Cortex of kidney (tissue), 1 donor: ENCODE measurements at places on chromosomes 7 and 10.

DNA sequence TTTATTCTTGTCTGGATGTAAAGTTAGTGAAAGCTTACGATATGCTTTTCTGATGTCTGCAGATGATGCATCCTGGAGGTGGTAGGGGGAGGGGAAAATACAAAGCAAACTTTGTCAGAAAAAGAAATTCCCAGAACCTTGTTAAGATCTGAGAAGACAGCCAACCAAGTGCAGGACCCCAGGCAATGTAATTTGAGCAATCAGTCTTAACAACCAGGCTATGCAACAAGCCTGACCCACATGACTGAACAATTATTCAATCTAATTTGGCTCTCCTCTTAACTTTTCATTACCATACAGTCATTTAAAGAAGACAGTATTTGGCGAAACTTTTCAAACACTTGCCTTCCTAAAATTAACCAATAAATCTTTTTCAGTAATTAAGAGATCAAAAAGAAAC lies 74.5 kb downstream of the DNAJC1 start:
- DNase-seq, result no peak

- no peak for DNase-seq
Measured at GRCh38 chr7:138838166-138838565, 40.2 kb upstream of the ATP6V0A4 start.

DNA sequence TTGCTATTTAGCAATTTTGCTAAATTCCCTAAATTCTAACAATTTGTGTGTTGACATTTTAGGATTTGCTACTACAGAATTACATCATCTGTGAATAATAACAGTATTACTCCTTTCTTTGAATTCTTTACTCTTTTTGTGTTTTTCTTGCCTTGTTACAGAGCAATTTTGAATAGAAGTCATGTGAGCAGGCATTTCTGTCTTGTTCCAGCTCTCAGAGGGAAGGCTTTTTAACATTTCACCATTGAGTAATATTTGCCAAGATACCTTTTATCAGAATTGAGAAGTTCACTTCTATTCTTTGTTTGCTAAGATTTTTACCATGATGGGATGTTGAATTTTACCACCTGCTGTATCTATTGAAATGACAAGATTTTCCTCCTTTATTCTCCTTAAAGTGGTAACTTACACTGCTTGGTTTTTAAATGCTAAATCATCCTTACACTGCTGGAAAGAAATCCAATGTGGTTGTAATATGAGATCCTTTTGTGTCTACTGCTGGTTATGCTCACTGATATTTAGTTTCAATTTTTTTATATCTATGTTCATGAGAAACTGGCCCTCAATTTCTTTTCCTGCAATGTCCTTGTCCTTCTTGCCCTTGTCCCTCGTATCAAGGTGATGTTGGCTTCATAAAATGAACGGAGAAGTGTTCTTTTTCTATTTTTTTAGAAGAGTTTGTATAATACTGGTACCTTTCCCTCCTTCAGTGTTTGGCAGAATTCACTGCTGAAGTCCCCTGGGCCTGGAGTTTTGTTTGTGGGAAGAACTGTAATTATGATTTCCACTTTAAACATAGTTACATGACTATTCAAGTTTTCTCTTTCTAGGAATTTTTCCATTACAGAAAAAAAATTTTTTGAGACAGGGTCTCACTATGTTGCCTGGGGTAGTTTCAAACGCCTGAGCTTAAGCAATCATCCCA lies 50.3 kb upstream of the ATP6V0A4 start:
- DNase-seq, result no peak

DNA sequence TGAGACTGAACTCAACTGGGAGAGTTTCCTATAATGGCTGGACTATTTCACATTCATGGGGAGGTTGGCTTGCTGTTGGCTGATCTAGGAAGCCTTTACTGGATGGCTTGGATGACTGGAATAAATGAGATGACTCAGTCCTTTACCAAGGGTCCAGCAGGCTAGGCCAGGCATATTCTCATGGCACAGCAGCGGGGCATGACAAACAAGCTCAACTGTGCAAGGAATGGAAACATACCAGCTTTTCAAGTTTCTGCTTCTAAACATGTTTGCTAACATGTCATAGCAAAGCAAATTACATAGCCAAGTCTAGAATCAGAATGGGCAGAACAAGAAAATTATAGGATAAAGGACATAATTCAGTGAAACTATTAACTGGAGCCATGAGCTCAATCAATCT lies 46.8 kb upstream of the CRTAC1 start:
- DNase-seq, result no peak

- no peak for DNase-seq
Measured at GRCh38 chr7:156791241-156791640, 101.7 kb downstream of the LMBR1 start.

- no peak for DNase-seq
Measured at GRCh38 chr10:122029499-122030199, 40.7 kb downstream of the TACC2 start.

DNA sequence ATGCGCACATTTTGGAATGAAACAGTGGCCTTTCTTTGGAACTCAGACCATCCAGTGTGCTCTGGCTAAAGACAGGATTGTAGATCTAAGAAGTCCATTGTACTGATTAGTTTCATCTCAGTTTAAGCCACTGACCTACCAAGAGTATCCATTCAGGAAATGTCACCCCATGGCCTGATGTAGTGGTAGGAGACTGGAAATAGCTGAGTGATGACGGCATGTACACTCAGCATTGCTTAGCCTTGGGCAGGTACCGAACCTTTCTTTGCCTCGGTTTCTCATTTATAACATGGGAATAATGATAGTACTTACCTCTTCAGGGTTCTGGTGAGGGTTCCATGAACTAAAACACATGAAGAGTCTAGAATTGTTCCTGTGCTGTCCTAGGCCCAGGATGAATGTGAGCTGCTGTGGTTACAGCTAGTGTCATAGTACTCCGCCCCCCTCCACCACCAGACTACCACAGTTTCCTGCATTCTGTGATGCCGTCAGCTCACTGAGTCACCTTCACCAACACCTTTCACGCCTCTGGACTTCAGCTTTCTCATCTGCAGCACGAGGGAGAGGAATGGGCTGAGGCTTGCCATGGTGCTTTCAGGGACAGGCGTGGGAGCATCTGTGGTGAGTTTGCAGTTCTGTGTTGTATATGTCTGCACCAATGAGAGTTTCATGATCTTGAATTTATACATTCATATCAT lies 484.0 kb upstream of the GALNT17 start:
- DNase-seq, result no peak

- DNase-seq, result no peak
Measured at GRCh38 chr7:35900651-35901050, 99.8 kb downstream of the SEPTIN7 start.

DNA sequence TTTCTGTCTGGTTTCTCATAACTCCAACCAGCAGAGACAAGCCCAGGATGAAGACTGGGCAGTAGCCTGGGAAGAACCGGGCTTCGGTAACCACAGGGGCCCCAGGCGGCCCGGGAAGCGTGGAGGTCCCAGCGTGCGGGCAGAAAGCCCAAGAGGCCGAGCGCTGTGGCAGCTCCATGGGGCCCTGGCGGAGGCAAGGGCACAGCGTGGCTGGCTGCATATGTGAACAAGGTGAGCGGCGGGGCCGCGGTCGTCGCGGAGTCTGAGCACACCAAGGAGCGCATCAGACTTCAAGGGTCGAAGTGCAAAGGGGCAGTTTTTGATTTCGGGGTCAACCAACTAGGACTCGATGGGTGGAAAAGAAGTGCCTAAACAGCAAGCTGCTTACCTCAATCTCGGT lies 45.9 kb downstream of the AKR1D1 start:
- no peak for DNase-seq

GRCh38 chr10:16360425-16360824 lies 76.4 kb upstream of the PTER start:
- no peak for DNase-seq

- DNase-seq, result no peak
Measured at GRCh38 chr7:8190119-8190895, 71.7 kb downstream of the ICA1 start.

DNA sequence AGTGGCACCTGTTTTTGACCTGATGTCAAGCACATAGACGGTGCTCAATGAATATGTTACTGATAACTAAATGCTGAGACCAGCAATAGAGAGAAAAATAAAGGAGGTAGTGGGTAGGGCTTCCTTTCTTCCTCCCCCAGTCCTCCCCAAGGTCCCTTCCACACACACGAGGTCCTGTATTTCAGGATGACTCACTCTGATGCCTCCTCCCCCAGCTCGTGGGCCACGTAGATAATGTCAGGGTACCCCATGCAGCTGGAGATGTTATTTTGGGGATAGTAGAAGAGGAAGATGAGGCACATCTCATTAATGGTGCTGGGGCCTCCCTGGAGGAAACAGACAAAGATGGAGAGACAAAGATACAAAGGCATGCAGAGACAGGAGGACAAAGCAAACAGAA lies 17.3 kb downstream of the PRSS58 start:
- no peak for DNase-seq

DNA sequence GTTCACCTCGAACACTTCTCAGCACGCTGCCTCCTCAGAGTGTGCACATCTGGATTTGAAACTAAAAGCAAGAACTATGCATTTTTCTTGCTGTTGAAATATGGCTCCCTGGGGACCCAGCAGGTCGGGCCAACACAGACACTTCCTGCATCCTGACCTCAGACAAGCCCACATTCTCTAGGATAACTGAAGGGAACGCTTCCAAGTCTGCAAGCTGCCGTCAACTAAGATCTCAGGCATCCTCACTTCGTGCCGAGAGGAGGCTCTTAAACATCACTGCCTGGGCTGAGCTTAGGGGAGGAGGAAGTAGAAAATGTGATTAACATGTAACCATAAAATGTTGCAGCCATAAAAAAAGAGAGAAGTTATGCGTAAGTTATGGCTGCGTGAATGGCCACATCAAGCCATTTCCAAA lies 65.5 kb downstream of the PYROXD2 start:
- DNase-seq, result no peak

DNA sequence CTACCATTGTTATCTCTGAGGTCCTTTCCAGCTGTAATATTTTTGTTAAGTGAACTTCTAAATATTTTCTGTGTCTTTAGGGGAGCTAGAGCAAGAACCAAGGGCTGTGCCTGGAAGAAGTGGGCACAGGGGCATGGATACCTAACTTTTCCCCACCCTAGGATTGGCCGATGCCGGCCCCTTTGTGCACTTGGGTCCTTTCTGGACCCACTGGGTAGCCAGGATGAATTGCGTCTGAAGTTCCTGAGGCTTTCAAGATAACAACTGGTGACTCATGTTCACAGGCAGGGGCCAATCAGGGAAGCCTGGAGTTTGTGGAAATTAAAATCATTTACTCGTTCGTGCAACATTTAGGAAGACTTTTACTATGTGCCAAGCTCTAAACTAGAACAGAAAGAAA lies 758 bp downstream of the DPCD start:
- DNase-seq, result no peak

DNA sequence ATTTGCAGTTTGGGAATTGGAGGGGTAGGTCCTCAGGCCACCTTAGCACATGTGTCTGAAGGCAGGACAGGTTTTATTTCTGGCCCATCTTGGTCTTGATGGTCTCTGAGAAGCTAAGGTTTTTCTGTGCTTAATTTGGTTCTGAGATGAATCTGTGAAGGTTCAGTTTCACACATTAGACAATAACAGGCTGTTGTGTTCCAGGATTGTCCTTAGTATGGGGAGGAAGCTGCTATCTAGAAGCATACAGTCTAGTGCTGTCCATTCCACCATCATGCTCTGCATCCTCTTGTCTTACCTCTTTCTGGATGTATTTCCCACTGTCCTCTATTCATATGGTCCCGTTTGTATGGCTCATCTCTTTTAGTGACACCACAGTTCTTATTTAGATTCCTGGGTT lies 7.1 kb downstream of the UBE2D1 start:
- DNase-seq, result no peak

DNA sequence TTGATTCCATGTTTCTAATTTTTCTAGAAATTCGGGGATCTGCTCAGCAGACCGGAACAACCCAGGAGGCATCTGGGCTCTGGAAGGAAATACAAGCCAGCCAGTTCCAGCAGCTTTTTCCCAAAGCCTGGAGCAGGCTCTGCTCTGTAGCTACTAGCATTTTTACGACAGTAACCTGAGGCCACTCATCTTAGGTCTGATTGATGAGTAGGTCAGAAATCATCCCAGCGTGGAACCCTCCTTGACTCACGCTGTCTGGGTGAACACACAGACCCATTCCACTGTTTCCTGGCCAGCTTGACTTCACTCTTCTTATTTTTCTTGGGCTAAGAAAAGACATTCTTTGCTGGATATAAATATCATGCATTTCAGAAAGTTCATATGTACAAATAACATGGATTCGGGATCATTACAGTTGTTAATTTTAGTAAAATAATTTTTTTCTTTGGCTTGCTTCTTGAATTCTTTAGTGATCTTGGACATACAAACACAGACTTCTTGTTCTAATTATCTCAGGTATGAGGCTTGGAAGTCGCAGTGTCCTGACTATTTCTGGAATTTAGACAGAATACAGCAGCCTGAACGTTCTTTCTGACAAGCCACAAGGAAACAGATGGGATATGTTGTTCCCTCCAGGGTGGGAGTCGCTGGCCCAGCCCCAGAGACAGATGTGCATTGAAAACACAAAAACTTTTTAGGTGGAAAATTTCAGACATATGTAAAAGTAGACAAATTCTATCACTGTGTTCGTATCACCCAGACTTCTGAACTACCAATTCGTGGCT lies 54.6 kb upstream of the PITRM1 start:
- DNase-seq, result no peak
